Urothelium cell line (cell line): ENCODE measurements at places on chromosomes 2 and 18.

GRCh38 chr2:200338692-200339091 is 32.2 kb downstream of the SPATS2L start:
- DNase-seq, result no peak

- DNase-seq, result no peak
These were observed 111.8 kb upstream of the GAREM1 start for GRCh38 chr18:32582455-32582854.

- no peak for DNase-seq
These were observed 11.6 kb downstream of the CD28 start for GRCh38 chr2:203718087-203718486.

DNA sequence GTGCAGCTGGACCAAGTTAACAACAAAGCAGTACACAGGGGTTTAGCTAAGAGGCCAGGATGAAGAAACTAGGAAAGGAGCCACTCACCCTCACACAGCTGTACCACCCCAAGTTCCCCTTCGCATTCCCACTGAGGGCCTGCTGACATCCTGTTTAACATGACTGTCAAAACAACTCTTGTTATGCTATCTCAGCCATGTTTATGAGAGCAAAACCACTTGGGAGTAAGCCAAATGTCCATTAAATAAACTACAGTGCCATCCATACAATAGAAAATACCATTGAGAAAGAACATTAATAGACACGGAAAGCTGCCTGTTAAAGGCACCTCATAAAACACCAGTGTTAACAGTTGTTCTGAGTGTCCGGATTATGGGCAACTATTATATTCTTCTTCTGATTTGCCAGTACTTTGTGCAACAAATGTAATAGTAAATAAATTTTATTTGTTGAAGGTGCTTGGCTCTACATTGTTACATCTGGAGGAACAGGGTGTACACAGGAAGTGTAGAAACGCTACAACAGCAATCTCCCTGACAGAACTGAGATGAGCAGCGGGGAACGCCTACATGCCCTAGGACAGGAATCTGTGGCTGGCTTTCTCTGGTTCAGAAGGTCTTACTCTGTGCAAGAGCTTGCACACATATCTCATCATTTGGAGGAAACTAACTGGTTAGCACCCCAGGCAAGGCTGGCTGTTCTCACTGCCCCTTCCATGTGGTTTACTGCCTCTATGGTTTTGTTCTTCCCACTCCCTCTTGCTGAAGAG is 85.6 kb downstream of the EHD3 start:
- DNase-seq, result no peak
